Stimulated activated CD4-positive, alpha-beta T cell treated with anti-CD3 and anti-CD28 coated beads, Interleukin-1b, Interleukin-23, amount 100 ng/mL, for 24 hours (primary cell): ENCODE measurements at places on chromosomes 5 and 9.

- no peak for DNase-seq
Measured at GRCh38 chr5:61333321-61333953, 1.4 kb downstream of the ZSWIM6 start.

- DNase-seq: no peak
Measured at GRCh38 chr9:74721696-74722660, 165.7 kb downstream of the TRPM6 start.

DNA sequence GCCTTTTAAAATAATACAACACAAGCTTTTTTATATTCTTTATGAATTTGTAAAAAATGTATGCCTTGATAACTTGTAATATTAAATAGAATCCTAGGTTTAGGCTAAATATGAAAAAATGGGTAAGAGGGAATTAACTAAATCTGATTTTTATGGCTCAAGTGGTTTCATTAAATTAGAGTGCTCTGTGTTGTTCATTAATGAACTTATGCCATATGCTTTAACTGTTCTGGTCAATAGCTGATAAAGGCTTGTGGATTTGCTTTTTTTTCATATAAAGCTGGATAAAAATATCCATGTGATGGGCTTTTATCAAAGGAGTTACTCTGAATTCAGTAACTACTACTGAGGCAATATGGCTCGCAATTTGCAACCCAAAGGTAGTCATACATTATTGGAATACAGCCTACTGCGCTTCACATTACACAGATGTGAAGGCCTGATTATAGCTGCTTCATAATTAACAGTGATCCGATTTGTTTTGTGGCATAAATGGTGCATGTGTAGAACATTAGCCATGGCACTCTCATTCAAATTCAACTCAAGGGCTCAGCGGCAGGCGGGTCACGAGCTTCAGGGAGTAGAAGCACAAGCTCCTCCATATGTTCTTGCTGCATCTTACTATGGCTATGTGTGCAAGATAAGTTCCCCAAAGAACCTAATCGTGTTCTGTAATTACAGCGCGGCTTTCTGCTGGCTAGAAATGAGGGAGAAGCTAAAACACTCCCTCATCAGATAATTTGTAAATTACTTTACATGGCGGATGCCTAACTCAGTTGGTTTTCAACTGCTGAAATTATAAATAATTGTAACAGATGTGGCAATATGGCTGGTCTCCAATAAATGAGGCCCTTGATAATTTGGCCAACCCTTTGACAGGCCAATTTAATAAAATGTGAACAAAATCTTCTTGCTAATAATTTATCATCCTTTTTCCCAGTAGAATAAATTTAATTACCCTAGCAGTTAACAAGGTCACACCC, 188.3 kb downstream of the CNTLN start:
- no peak for DNase-seq

DNA sequence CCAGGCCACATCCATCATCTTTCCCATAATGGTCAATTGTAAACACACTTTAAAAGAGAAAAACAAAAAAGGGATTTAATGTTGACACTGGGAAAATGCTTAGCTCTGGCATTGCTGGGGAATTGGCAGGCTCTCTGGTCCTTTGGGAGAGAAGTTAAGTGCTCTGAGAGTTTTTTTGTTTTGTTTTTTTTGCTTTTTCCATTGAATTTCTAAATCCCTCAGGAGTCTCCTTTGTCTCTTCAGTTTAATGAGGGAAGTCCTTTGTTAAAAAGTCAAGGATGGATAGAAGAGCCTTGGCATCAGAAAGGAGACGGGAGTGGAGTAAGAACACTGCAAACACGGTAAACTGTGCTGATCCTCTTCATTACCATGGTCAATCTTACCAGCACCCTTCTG, 7.1 kb upstream of the HAND1 start:
- no peak for DNase-seq

DNA sequence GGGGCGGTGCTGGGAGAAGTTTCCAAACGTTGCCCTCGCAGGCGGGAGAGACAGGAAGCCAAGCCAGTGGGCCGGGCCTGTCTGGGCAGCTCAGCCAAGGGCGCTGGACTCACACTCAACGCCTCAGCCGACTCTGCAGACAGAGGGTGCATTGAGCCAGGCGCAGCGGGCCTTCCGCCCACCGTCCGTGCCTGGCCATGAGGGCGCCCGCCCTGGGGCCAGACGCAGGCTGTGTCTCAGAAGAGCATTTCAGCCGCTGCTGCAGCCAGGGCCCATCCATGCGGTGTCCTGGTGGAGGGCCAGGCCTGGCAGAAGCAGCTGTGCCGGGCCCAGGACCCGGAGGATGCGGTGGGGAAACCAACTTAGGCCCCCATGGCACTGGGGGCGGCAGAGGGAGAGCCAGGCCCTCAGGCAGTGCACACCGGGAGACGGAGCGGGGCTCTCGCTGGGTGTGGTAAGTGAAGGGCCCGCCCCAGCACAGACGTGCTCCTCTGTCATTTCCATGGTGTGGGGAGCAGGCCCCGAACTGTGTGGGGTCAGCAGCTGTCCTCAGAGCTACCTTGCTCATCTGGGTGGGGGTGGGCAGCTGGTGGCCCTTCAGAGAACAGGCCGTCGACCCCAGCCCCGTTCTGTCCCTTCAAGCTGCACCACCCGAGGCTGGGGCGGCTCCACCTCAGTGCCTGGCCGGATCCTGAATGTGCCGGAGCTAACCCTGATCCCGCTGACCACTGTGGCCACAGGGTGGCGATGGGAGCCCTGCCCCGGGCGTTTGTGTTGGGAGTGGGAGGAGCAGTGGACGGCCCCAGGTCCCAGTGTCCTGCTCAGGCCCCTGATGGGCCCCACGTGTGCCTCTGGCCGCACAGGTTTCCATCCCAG, 18.0 kb downstream of the DNLZ start:
- no peak for DNase-seq
